ENCODE measurements at places on chromosomes 3 and 15.

- DNase-seq: no peak
Observed at GRCh38 chr3:16033889-16034687, 140.4 kb upstream of the GALNT15 start.

GRCh38 chr15:82165948-82166376 lies 96.6 kb downstream of the EFL1 start:
- no peak for DNase-seq

- peak; percentile 57 for DNase-seq
Observed at GRCh38 chr3:112477891-112478290, 21.4 kb downstream of the BTLA start.

GRCh38 chr3:30581982-30582381 lies 24.4 kb upstream of the TGFBR2 start:
- DNase-seq: no peak

DNA sequence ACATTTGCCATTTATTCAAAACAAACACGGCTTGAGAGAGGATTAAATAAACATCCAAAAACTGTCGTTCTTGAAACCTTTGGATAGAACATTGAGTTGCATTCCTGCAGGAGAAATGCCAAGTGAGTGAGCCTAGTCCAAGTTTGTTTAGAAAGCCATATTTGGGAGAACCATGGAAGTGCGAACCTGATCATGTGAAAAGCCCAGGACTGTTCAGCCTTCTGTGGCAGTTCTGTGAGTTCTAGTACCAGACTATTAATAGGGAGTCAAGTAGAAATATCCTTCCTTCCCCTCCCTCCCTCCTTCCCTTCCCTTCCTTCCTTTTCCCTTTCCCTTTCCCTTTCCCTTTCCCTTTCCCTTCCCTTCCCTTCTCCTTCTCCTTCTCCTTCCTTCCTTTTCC lies 470.4 kb downstream of the LPP start:
- no peak for DNase-seq

- DNase-seq: no peak
Observed at GRCh38 chr15:80153900-80154299, 1.1 kb downstream of the FAH start.

- DNase-seq: no peak
Observed at GRCh38 chr3:58520403-58521335, 16.3 kb downstream of the ACOX2 start.

GRCh38 chr3:113533534-113533892 lies 1.2 kb downstream of the SIDT1 start:
- DNase-seq: peak; percentile 44

DNA sequence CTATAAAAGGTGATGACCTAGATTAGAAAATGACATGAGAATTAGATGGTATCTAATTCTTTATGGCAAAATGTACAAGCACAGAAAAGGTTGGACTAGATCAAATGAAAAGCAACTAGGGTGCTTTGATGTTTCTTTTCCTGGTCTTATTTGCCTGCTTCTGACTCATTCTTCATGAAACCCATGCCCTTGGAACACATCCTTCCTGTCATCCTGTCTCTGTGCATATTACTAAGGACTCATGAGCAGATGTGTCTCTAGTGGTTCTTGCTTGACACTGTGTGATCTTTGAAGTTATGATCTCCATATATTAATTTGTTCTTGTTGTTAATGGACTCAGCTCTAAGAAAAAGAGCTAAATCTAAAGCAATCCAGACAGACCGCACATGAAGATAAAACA lies 314.0 kb downstream of the ERC2 start:
- peak; percentile 56 for DNase-seq
